ENCODE measurements at places on chromosomes 13 and 19.
A peak's percentile ranks its signal among the peaks of the same experiment; 100 is the strongest.

- no peak for DNase-seq
Observed at GRCh38 chr19:10519421-10519820, 2.2 kb upstream of the S1PR5 start.

- no peak for DNase-seq
Observed at GRCh38 chr19:7999376-7999775, 6.1 kb downstream of the ELAVL1 start.

DNA sequence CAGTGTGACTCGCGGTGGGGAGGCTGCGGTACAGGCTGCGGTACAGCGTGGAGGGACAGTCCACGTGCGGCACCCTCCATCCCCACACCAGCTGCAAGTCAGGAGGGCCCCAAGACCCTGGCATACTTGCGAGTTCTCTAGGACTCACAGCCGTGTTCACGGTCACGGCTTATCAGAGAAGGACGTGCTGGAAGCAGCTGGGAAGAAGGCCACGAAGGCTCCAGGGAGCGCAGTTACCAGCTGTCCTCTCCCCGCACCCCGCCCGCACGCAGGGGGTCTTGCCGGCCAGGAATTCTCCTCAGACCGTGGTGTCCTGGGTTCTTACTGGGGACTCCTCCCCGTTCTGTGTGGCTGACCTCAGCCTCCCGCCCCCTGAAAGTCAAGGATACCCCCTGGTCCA is 6.2 kb downstream of the ZNF444 start:
- no peak for DNase-seq

DNA sequence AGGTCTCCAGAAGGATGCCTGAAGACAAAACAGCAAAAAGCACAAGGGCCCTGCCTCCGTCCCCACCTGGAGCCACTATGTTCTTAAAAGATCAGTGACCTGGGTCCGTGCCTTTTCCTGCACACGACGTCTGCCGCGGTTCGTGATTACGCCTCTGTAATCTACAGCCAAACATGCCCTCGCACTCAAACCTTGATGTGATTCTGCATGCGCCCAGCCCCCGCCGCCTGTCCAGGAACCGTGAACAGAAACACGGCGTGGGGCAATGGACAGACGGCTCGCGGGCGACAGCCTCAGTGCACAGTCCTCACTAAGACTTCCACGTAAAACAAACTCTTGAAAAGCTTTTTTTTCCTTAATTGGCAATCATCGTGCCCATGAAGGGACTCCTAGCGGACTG is 15.5 kb downstream of the C13orf46 start:
- no peak for DNase-seq

DNA sequence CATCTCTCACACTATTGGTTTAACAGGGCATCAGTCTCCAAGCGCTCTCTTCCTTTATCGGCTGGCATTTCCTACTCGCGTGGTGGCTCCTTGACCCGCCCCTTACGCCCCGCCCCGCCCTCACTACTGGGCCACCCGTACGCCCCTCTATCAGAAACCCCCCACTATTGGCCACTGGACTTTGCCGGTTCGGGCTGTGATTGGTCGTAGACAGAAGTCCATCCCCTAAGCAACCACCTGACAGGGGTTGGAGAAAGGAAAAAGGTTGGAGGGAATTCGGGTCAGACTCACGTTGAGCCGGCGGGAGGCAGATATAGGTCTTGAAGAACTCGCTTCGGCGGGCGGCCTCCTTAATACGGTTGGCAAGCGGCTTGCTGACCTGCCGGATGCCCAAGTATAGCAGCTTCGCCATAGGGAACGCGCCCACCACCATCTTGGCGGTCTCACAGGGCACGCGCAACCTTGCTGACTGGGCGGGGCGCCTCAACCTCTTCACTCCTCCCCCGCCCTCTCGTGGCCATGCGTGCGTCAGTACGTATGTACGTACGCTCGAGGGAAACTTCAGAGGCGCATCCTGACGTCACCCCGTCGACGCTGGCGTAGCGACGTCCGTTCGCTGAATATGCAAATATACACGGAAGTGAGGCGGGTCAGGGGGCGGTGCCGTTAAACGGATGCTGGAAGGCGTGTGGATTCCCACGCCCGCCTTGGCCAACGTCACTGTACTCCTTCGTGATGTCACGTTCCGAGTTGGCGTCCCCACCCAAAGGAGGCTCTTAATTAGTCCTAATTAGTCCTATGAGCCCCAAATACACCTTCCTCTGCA is at the start of gene OPA3:
TSS of gene OPA3 (minus strand) at position 471 of the 826 bp plus-strand sequence. CDS start at position 433, 38 bp downstream.
- DNase-seq = peak; percentile 97
